Left ventricle myocardium superior (tissue), 1 donor: ENCODE measurements at places on chromosomes 13 and 19.
A peak's percentile ranks its signal among the peaks of the same experiment; 100 is the strongest.

GRCh38 chr13:109794095-109794494 is 7.7 kb upstream of the IRS2 start:
- DNase-seq, result no peak

- no peak for DNase-seq
Measured at GRCh38 chr19:57465680-57466381, 8.9 kb upstream of the VN1R1 start.

DNA sequence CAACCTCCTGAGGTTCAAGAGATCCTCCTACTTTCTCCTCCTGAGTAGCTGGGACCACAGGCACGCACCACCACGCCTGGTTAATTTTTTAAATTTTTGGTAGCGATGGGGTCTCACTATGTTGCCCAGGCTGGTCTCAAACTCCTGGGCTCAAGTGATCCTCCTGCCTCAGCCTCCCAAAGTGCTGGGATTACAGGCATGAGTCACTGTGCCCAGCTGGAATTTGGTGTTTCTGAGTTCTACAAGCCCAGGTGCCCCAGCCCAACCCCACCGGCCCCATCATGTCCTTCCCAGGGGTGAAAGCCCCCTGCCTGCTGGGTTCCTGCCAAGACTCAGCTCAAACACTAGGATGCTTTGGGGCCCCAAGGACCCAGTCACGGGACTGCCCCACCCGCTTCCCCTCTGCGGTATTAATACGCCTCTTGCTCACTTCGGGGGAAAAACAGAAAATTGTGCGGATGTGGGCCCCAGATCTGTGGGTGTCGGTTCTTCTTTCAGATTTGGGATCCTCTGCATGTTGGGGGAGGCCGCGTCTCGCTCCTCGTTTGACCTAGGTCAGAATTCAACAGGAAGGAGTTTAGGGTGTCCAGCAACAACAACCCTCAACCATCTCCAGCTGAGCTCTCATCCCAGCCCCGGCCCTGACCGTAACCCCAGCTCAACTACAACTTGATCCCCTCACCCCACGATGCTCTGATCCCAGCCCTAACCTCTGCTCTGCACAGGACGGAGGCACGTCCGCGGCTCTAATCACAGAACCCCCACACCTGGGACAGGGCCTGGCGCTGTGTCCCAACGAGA is 3.7 kb upstream of the FCER2 start:
- DNase-seq, result peak; percentile 56

GRCh38 chr19:11435833-11436313 is 438 bp downstream of the PRKCSH start:
- DNase-seq, result no peak

DNA sequence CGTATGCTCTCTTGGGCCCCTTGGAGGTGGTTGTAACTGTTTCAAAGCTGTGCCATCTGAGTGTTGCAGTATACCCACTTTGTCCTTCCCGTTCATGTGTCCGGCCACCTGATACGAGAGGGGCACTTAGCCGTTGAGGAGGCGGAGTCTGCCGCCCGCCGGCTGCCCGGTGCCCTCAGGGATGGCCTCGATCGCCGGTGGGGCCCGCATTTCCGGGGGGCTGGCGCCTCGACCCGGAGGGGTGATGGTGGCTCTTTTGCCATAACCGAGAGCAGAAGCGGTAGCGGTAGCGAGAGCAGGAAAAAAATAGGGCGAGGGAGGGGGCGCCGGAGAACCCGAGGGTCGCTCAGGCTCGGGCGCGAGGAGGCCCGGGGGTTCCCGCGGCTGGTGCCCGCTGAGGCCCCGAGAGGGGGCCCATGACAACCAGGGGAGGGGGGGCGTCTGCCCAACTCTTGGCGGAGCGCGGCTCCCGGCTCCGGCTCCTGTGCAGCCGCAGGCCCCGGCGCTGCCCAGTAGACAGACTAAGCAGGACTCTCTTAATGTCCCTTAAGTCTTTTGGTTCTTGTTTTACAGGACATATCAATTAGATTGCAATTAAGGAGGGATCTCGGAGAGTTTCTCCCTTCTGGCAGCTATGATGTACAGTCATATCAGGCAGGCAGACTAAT is 342.7 kb upstream of the SGCG start:
- DNase-seq, result peak; percentile 32

- DNase-seq, result no peak
Measured at GRCh38 chr19:6532244-6532999, 1.6 kb downstream of the TNFSF9 start.

DNA sequence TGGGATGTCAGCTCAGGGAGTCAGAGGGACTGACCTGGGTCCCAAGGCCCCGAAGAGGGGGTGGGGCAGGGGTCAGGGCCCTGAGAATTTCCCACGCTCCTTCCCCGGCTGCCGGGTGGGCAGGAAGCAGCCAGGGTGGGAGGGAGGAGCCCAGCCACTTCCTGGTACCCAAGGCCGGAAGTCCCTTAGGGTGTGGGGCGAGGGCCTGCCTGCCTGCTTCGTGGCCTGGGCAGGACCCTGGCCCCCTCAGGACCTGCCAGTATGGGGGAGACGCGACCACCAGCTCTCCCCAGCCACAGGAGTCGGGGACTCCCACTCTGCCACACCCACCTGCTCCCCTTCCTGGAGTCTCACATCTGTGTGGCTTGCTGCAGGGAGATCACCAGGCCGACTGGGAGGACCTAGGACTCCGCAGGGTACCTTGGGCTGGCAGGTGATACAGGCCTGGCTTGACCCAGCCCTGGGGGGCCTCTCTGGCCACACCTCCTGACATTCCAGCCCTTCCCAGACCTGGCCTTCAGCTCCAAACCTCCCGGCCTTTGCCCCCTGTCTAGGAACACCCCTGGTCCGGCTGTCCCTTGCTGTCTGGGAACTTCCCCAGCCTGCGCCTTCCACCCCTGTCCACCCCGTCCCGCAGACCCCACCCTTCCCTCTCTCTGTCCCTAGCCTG is 9.8 kb upstream of the CIRBP start:
- peak; percentile 85 for DNase-seq

DNA sequence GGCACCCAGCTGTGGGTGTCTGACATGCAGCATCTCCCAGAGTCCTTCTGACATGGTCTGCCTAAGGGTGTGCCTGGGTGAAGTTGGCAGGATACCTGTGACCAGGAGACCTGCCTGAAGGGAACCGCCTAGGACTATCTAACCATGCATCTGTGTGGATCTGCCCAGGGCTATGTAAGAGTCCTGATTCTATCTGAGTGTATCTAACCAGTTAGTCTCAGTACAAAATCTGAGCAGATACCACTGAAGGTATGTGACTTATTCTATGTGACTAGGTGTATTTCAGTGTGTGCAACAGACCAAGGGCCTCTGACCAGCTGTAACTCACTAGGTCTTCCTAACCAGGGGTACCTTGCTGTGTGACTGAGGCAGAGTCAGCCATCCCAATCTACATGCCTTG is 28.2 kb upstream of the FBL start:
- DNase-seq, result no peak

DNA sequence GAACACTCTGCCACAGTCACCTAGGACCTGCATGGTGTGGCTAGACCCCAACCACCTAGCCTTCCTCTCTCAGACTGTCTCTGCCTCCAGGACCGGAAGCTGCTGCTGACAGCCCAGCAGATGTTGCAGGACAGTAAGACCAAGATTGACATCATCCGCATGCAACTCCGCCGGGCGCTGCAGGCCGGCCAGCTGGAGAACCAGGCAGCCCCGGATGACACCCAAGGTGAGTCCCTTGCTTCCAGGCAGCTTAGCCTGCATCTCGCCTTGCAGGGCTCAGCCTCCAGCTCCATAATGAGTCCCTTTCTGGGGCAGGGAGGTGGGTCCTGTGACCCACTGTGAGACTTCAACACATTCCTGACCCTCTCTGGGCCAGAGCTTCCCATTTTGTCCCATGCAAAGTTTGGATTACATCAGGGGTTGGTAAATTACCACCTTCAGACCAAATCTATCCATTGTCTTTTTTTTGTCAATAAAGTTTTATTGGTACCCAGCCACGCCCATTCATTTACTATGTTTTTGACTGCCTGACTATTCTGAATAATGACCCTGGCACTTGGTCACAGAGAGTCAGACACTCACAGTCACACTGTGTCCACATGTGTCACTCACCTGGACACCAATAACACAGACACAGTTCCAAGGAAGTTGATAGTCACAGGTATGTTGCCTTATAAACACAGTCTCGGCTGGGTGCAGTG is 13.4 kb downstream of the PKN1 start:
- DNase-seq, result no peak

DNA sequence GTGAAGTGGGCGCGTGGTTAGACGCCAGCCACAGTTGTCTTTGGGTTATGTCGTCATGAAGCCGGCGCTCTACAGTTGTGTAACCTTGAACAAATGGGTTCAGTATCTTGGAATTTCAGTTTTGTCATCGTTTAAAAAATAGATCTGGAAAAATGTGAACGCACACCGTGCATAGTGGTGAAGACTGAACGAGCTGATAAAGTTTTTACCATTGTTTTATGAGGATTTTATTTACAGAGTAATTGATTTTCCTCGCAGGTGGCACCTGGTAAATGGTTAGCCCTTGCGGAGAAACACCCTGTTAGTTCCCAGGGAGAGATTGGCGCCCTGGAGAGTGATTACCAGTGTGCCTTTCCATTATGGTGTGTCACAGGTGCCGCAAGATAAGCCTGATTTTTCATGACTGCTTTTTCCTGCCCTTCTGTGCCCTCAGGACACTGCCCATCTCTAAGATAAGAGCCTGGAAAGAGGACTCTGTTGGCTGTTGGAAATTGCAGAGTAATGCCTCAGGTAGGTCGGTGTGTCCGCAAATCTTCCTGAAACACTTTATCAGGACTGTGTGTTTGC is 577 bp downstream of the ZNF181 start:
- DNase-seq, result no peak

DNA sequence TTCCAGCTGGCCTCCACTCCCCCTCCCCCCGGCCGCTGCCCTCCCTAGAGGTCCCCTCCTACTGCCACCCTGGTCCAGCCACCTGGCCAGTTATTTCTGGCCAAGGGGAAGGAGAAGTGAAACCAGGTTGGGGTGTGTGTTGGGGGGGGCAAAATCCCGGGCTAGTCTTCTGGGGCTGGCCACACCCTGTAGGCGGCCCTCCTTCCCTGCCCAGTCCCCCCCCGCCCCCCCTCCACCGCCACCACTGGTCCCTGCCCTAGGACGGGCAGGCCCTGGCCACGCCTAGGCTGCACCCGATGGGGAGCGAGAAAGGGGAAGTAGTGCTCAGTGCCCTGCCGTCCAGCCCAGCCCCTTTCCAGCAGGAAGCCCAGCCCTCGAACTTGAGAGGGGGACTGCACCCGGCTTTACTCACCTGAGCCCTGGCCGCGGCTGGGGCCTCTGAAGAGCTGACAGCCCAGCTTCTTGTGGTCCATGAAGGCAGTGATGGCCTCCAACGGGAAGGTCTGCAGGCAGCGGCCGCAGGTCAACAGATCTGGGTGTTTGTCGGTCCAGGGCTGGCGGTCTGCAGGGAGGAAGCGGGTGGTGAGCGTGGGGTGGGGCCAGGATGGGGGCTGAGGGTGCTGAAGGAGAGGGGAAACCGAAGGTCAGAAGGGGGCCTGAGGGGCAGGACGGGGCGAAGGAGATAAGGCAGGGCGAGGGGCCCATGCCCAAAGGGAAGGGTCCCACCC is 813 bp downstream of the ZNF296 start:
- peak; percentile 80 for DNase-seq

DNA sequence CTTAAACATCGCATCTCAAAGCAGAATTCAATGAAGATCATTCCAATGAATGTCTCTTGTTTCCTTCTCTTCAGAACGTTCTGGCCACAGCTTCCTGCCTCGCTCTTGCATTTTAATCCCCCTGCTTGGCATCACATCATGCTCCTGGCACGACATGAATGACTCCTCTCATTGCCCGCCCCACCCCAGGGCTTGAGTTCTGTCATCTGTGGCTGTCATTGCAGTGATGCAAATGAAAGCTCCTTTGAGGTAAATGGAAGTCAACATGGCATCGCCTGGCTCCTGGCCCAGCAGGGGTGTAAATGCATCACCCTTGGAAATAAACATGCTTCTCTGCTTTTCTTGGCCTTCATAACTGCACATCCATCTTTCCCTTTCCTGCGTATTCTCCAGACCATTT is 48.6 kb downstream of the SCEL start:
- DNase-seq, result no peak

GRCh38 chr19:47716270-47716937 is 3.2 kb downstream of the EHD2 start:
- no peak for DNase-seq

DNA sequence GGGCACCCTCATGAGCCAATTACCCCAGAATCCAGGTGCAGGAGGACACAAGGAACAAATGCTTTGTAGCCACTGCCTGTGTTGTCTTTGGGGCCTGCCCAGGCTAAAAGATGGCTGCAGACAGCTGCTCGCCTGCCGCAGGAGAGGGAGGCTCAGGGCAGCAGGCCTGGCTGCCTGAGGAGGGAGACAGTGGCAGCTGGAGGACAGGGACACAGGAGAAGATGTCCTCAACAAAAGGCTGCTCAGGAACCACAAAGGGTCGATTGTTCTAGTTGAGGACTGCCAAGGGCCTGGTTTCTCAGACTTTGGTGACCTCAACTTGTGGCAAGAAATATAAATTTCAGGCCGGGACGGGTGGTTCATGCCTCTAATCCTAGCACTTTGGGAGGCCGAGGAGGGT is 7.6 kb downstream of the SIRT2 start:
- DNase-seq, result no peak

DNA sequence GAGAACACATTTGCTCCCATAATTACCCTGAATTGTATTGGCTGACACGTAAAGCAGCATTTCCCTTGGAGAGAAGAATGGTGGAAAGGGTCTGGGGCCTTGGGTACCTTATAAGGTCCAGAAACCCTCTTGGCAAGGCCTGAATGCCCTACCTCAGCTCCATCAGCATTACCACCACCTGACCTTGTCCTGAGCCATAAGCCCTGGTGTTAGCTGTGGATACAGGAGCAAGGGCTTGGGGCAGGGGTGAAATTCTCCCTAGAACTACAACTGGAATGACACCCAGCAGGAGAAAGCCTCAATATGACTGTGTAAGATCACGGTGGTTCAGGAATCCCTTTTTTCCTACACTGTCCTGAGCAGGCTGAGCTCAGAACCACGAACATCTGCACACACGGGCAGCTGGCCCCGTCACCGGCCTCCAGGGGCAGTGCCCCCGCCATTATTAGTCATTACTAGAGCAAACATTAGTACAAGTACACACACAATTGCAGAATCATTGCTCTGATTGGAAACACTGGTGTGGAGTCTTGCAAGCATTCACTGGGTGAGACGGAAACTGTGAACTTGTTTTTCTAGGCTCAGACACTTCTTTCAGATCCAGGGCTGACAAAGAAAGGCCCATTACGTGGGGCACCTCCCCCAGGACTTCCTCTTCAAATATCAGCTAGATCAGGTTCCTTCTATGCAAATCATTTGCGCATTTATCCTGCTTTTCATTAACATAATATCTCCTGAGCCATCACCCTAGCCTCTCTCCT is 26.8 kb upstream of the MTIF3 start:
- DNase-seq, result no peak

DNA sequence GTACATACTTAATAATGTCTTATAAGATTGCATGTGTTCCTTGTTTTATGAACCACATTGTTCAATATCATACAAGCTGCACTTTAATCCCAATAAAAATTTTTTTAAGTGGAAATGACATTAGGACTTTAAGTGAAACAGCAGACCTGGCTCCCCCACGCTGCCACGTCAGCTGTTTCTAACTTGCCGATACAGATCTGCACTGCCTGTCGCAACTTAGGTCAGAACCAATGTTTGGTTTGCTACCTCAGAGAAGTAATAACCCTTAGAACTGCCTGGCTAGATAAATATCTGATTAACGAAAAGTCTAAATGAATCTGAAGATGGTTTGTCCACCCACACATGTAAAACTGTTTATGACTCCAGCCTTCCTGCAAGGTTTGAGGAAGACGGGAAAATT is 327.5 kb upstream of the DACH1 start:
- DNase-seq, result no peak
